ENCODE measurements at places on chromosomes 13 and 19.

- DNase-seq, result no peak
Observed at GRCh38 chr13:99085808-99086266, 108.0 kb upstream of the DOCK9 start.

DNA sequence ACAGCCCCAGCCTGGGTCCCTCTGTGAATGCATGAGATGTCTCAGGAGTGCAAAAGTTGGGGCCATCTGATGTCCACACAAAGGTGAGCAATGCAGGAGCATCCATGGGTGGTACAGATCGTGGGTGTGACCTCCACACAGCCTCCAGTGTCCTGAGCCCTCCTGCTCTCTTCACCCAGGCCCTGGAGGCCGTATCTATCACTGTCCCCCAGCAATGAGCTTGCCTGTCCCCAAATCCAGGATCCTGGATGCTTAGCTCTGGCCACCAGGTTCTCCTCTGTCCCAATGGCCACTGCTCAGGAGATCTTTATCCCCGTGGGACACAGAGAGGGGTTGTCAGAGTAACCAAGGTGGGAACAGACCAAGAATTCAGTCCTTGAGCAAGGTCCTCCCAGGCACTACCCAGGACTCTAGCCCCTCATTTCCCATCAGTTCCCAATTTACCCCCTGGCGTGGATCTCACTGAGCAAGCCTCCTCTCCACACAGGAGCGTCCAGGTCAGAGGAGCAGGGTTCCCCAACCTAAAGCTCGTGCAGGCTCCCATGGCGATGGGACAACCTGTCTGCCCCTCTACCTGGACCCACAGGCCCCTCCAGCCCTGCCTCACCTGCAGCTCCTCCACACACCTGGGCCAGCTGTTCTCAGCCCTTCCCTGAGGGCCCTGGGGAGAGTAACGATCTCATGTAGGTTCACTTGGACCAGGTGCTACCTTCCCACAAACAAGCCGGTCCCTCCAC lies 11.3 kb downstream of the CEACAM21 start:
- DNase-seq, result no peak

DNA sequence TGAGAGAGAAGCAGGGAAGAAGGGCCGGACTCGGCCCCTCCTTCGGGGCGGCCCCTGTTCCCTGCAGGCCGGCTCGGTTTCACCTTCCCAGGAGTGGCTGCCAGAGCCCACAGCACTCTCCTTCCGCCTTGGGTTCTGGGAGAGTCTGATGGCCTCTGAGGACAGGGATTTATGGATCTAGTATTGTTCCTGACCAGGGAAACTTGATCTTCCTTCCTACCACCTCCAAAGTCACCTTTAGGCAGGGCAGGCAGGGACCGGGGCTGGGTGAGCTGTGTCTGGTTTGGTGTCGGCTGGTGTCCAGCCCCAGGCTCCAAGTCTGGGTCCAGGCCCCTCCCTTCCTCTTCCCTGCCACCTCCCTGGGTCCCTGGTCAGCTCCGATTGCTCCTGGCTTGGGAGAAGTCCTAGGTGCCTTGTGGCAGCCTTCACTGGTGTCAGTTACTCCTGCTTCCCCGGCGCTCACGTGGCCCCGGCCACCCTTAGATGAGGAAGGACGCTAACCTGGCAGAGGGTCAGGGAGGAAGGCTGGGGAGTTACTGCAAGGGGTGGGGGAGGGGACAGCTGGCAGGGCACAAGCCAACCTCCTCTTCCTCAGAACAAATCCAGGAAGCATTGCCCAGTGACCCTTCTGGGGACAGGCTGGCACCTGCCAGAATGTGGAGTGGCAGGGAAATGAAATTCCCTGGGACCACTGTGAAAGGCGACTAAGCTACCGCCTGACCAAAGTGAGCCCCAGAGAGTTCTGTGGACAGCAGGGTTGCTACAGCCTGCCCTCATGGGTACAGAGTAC lies 18.8 kb downstream of the RFX1 start:
- DNase-seq, result peak; percentile 53

DNA sequence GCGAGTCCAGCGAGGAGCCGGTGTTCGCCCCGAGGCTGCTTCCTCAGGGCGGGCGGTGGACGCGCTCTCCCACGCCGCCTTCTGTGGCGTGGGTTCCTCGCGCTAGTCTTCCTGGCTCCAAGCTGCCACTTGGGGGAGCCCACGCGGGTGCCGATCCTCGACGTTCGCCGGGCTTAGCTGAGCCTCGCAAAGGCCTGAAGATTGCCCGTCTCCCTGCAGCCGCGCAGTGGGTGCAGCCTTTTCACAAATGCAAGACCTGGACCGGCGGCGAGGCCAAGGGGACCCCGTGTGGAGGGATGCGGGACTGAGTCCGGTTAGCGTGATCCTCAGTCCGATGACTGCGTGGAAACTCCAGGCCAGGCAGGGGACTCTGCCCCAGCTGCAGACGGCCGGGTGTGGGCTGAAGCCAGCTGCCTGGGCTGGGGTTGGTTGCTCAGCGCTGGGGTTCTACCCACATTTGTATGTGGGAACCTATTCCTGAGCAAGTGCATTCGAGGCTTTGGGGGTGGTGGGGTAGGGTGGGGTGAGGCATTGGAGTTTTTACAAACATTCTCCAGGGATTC lies 16.6 kb upstream of the LRP3 start:
- peak; percentile 86 for DNase-seq

DNA sequence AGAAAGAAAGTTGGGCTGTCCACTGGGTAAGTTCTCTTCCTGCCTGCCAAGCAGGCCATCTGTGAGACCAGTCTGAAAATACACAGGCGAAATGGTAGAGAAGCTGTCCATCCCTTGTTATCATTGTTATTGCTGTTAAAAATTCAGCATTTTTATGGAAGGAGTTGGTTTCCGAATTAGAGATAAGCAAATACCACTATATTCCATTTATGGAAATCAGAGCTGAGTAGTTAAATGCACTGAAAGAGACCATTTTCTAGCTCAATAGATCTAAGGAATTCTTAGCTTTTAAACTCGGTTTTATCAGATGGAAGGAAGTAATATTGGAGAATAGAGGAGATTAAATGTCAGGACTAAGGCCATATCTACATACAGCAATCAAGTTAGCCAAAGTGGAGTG lies 40.7 kb downstream of the MZT1 start:
- DNase-seq, result no peak

GRCh38 chr13:100797921-100798320 lies 123.3 kb upstream of the TMTC4 start:
- no peak for DNase-seq

DNA sequence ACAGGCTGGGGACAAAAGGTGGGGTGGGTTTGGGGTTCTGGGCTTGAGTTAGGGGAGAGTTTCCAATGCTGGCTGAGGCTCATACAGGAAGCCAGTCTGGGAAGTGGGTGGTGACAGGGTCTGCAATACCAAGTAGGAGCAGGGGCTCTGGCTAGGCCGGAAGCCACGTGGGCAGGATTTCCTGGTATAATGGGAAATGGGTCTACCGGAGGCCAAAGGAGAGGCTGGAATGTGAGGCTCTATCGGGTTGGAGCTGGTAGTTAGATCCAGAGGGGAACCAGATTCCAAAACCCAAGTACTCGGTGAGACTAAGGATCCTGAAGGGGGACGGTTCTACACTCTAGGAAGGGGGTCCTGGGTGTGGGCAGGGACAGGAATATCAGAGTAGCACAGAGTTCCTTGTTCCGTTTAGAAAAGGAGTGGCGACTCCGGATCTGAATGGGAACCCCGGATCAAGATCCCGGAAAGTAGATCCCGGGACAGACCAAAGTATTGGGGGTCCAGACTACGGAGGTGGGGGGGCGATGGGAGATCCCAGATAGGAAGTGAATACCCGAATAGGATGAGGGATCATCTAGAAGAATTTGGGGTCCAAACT lies 802 bp downstream of the CDC37 start:
- no peak for DNase-seq

- no peak for DNase-seq
Observed at GRCh38 chr13:106052200-106052767, 483.2 kb downstream of the EFNB2 start.

- peak; percentile 73 for DNase-seq
Observed at GRCh38 chr13:30422054-30422839, at the start of gene UBE2L5. TSS of gene UBE2L5 (plus strand) at chr13:30422493. CDS start at chr13:30427991, 5,498 bp downstream.

GRCh38 chr19:52648336-52649016 lies 10.3 kb upstream of the ZNF83 start:
- no peak for DNase-seq

GRCh38 chr19:19866611-19867248 lies 1.0 kb downstream of the ZNF253 start:
- no peak for DNase-seq

GRCh38 chr13:73870036-73870741 lies 264.0 kb downstream of the KLF12 start:
- DNase-seq, result no peak

DNA sequence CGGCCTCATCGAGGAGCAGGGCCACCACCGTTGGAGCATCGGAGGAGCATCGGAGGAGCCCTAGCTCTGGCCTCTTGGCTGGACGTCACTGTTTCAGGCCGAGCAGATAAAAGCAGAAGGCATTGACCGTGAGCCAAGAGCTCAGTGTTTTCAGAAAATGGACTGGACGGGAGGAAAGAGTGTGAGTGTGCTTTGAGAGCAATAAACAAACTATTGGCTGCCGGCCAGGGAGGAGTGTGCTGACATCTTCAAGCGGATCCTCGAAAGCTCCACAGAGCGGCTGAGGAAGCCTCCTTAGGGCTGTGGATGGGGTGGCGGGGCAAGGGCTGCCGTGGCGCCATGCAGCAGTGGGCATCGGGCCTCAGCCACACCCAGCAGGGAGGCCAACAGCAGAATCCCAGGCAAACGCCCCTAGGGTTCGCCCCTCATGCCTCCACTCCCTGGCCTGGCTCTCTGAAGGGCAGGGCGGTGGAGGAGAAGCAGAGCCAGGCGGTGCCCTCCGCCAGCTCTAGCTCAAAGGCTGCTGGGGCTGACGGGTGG lies 41.8 kb downstream of the IRS2 start:
- DNase-seq, result no peak

DNA sequence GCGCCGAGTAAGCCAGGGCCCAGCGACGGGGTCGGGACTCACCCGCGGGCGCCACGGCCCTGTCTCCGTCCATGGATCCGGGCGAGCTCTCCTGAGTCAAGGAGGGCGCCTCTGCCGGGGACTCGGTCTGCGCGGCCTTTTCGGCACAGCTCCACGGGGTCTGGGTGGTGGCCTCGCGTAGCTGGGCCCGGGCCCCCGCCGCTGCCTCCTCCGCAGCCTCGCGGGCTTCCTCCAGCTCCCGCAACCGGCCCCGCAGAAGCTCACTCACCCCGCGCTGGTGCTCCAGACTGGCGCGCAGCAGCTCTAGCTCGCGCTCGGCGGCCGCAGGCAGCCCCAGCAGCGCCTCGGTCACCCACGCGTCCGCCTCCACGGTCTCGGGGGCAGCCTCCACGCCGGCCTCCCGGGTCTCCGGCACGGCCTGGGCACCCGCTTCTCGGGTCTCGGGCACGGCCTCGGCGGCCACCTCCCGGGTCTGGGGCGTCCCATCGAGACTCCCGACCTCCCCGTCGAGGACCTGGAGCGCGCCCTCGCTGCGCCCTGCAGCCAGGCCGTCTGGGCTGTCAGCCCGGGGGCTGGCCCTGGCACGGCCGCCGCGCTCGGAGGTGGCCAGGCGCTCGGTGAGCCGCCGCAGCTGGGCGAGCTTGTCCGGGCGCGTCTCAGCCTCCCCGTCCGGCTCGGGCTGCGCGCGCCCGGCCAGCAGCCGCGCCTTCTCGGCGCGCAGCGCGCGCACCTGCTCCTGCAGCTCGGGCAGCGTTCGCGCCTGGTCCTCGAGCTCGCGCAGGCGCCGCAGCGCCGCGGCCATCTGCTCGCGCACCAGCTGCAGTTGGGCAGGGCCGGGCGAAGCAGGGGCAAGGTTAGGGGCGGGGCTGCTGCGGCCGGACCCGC lies 8.4 kb downstream of the KANK3 start:
- no peak for DNase-seq

DNA sequence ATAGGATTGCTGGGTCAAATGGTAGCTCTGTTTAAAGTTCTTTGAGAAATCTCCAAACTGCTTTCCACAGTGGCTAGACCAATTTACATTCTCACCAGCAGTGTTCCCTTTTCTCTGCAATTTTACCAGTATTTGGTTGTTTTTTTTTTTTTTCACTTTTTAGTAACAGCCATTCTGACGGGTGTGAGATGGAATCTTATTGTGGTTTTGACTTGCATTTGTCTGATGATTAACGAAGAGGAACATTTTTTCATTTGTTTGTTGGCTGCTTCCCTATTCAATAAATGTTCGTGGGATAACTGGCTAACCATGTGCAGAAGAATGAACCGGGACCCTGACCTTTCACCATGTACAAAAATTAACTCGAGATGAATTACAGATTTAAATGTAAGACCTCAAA lies 31.2 kb downstream of the CYP4F2 start:
- DNase-seq, result no peak

DNA sequence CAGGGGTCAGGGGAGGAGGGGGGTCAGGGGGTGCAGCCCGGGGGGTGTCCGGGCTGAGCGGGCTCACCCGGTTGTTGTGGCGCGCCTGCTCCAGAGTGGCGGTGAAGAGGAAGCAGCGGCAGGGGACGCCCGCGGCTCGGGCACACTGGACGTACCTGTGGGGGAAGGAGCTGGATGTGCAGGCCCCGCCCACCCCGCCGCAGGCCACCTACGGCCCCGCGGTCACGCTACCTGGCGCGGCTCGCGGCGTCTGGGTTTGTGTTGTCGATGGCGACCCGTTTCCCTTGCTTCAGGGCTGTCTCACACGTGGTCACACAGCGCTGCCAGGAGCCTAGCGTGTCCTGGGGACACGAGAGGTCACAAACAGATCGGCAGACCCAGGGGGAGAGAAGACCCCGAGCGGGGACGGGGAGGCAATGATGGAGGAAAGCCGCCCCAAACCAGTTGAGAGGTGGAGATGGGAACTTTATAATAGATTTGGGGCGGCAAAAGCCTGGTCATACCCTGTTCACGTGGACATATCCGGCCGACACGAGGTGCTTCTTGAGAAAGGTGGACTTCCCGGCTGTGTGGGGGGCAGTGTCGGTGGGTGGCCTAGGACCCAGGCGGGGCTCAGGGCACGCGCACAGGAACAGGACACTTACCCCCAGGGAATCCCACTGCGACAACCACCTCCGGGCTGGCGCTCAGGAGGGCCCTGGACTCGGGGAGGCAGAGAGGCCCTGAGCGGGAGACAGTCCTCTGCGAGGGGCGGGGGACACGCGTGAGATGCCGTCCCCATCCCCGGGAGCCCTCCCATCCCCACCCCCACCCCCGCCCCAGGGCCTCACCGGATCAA lies 5.6 kb downstream of the PNKP start:
- DNase-seq, result no peak

DNA sequence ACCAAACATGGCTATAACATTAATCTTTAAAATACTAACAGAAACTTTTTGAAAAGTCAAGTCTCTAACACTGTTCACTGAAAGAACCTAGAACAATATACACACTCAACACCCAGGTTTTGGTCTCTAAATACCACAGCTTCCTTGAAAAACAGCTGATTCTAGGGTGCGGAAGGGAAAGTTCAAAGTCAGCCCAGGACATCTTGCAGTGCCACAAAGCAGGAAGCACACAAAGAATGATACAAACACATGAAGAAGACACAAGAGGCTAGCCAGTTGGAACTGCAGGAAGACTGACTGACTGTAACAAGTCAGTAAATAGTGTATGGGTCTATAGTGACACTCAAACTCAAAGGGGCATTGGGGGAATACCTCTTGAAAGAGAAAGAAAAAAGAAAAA lies 4.6 kb downstream of the DEDD2 start:
- DNase-seq, result no peak

- DNase-seq, result no peak
Observed at GRCh38 chr19:8484331-8484894, 18.0 kb downstream of the PRAM1 start.
